ENCODE measurements at places on chromosomes 12 and 14.

GRCh38 chr12:96237035-96237434 is 42.9 kb downstream of the ELK3 start:
- no peak for DNase-seq

GRCh38 chr12:23424685-23425084 is 524.8 kb downstream of the SOX5 start:
- no peak for DNase-seq

DNA sequence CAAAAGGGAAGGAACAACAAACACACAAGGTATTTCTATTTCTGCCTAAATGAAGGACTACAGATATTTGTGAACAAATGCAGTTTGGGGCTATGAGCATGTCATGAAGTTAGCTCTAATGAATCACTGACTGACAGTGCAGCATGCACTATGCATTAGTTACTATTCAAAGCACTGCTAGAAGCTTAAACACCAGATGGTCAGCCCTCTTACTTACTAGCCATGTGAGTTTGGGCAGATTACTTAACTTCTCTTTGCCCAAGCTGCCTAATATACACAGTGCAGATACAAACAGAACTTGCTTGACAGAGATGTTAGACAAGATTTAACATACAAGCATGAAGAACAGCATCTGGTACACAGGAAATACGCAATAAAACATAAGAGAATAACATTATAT is 96.0 kb downstream of the ATXN2 start:
- no peak for DNase-seq

GRCh38 chr12:117875744-117876435 is 92.9 kb downstream of the KSR2 start:
- peak; percentile 63 for DNase-seq

GRCh38 chr12:47705229-47705565 is 633 bp downstream of the RPAP3 start:
- DNase-seq, result peak; percentile 25

DNA sequence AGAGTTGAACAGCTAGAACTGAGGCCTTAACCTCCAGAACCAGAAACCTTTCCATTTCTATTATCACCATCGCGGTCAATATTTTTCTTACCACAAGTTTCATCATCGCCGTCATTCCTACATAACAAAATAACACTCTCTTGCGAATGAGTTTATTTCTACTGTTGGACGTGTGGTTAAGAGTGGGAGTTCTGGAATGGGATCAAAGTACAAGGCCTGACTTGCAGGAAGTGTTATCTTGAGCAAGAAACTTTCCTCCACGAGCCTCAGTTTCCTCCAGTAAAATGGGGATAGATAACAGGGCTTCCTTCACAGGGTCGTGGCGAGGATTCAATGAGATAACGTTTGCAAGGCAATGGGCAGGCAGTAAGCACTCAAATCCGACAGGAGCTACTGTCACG is 652 bp downstream of the SART3 start:
- no peak for DNase-seq

- DNase-seq, result peak; percentile 47
Measured at GRCh38 chr12:76586764-76587395, 27.3 kb upstream of the OSBPL8 start.

DNA sequence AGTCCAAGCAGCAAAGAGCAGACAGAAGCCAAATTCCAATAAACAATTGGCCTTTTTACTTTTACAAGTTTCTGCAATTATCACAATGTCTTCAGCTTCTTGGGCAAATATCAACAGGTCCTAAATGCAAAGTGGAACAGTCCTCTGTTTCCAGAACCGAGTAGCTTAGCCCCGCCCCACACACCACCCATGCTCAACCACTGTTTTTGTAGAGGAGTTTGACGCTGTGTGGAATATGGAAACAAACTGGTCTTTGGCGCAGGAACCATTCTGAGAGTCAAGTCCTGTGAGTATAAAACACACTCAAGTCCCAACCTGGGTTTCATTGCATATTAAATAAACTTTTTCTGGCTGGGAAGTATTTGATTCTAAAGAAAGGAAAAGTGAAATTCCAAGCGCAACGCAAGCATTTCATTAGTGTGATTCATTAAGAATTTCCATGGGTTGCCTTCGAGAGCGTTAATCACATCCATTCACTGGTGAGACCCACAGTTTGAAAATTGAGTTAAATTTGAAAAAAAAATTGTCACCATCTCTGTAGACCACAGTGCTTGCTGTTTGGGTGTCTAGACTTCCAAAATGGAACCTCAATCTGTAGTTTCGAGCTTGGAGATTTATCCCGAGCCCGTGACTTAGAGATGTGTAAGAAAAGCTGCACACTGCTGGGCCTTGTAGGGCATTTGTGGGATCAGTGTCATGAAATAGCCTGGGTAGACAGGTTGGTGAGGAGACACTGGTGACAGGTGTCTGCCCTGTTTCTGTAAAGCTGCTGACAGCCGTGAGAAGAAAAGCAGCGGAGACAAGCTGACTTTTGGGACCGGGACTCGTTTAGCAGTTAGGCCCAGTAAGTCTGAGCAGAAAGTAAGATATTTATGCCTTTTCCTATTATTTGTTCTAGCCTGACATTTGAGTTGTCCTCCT is 96.1 kb downstream of the DAD1 start:
- DNase-seq, result no peak

GRCh38 chr12:92732216-92732615 is 29.4 kb downstream of the PLEKHG7 start:
- peak; percentile 23 for DNase-seq

DNA sequence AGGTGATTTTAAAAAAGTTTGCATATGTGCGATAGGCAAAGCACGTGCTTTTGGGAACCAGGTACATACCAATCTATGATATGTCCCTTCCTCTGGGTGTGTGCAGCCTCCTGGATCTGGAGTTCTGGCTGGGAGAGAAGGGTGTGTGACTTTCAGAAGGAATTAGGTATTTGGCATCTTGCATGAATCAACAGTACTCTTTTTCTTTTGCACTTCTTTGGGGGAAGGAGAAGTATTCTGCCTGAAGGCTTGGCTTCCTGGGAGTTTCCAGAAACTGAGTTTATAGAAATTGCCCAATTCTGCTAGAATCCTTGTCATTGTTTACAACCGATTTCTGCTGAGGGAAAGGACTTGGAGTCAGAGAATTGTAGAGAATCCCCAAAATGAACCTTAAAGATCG is 2.9 kb upstream of the CLMN start:
- no peak for DNase-seq

DNA sequence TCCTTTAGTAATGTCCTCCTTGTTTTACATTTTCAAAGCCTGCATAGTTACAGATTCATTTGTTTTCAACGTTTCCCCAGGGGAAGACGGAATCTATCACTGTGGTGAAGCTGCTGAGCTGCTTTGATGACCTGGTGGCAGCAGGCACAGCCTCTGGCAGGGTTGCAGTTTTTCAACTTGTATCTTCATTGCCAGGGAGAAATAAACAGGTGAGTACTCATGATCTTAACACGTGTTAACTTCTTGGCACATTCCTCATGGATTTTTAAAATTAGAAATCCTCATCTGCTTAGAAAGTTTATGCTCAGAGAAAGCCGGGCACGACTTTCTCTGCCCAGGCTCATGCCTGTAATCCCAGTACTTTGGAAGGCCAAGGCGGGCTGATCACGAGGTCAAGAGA is 44.5 kb downstream of the TECPR2 start:
- DNase-seq, result no peak

DNA sequence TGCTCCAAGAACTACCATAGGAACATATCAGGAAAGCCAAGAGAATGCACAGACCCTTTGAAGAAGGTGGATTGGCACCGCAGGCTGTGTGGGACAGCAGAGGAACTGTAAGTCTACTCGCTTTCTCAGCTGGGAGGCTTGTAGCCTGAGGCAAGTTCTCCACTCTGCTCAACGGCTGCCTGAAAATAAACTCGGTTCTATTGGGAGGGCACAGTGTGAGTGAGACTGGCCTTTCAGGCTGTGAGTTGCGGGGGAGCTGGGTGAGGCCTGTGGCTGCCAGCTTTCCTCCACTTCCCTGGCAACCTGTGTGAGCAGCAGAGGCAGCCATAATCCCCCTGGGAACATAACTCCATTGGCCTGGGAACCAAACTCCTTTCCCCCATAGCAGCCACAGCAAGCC is 132.1 kb downstream of the ANKS1B start:
- no peak for DNase-seq

- no peak for DNase-seq
Measured at GRCh38 chr12:43132291-43132690, 419.7 kb downstream of the ADAMTS20 start.

- no peak for DNase-seq
Measured at GRCh38 chr12:97417568-97418218, 44.9 kb upstream of the RMST start.

DNA sequence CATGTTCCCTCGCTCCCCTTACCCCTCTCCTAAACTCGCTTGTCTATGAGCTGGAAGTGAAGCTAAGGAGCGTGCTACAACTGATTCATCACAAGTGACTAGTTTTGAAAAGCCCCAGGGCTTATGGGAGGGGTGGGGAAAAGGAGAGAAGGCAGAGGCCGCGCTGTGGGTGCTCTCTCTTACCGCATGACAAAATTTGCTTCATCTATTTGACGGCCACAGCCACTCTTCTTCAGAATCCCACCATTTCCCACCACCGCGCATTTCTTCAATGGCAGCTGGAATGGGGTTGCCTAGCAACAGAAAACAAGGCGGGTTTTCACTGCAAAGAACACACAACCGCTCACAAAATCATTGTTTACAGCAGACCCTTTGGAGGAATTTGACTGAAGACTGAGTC is 79.4 kb downstream of the ST8SIA1 start:
- DNase-seq, result no peak

DNA sequence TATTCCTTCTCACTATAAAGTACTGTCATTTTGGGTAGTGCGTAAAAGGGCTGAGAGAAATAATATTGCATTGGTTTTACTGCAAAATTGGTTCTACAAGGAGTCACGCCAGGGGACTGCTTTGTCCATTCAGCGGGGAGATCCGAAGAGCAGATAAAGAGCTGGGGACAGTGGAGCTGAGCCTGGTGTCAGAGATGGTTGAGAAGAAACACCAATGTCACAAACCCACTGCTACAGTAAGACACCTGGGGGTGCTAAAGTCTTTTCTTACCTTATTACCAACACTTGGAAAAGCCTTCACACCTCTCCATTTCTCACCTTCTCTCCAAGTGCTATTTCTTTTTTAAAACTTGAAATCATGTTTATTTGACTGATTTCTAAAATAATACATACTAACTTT is 14.1 kb downstream of the IL31 start:
- DNase-seq, result peak; percentile 11

GRCh38 chr14:37329189-37330001 is 131.7 kb downstream of the MIPOL1 start:
- no peak for DNase-seq

DNA sequence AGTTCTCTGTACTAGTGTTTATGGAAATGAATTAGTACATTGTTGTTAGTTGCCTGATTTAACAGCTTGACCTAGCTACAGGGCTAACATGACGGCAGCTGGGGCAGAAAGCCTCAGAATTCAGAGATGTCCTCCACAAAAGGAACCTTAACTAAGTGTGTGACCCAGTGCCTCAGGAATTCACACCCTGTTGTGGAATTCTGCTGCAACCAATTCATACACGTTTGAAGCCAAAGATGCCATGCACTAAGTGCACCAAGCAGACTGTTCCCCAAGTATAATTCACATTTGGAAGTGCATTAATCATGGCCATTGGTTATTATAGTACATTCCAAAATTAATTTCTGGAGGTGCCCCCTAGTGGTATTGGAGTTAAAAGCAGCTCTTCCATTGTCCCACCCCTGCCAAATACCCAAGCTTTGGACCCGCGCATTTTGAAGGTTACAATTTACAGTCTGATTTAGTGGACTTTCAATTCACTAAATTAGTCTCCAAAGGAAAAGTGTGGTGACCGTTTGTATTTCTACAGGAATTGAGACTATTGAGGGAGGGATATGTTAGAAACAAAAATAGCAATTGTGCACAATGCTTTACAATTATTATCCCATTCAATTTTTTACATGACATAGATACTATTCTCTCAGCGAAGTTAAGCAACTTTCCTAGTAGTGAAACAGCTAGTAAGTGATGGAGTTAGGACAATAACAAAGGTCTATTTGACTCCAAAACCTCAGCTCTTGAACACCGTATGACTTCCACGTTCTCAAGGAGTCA is 85.9 kb downstream of the PAX9 start:
- no peak for DNase-seq

GRCh38 chr14:30355431-30355913 is 203.5 kb upstream of the G2E3 start:
- DNase-seq, result no peak

- DNase-seq, result no peak
Measured at GRCh38 chr14:63478010-63478409, 65.2 kb downstream of the PPP2R5E start.

- DNase-seq, result no peak
Measured at GRCh38 chr12:25979059-25979458, 20.6 kb downstream of the RASSF8 start.

DNA sequence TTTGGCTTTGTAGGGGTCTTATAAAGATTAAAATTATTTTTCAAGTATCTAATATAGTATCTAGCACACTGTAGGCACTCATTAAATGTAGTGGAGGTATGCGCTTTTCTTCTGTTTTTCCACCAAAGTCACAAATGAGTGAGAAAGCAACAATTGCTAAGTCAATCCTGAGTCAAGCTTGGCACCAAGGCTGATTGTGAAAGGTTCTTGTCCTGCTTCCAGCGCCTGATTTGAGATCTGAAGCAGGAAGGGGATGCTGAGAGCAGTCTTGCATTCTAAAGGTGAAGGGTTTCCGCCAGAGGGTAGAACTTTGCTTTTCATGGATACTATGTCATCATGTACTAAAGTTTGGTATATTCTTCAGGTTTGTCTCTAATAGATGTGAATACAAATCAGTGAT is 64.9 kb upstream of the DAAM1 start:
- peak; percentile 9 for DNase-seq

GRCh38 chr14:99459481-99460100 is 21.1 kb downstream of the SETD3 start:
- no peak for DNase-seq

DNA sequence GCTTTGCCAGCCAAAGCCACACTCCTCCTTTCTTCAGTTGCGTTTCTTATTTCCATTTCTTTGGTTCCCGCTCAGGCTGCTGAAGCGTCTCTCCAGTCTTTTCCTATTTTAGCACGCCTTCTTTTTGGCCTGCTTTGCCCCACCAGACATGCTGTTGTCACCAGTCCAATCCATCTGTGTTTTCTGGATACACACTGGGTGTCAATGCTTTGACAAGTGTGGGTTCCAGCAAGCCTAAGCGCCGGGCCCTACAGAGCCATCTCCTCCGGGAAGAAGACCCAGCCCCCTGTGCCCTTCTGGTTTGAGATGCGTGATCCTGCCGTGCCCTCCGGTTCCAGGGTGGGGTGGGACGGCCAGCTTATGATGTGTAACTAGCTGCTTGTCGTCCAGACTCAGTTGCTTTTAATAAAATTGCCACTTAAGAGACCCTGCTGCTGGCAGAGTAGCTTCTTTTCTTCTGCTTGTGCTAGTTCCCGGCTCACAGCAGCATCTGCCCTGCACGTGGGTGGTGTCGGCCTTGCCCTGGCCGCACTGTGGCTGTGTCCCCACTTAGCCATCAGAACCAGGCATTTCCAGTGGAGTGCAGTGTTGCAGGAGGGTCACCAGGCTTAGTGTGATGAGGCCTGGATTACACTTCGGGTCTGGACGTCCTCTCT is 29.7 kb downstream of the EML1 start:
- DNase-seq, result peak; percentile 75

GRCh38 chr12:12954878-12955625 is 3.1 kb upstream of the GPRC5D start:
- DNase-seq, result no peak

GRCh38 chr12:52258335-52258901 is 16.0 kb upstream of the KRT86 start:
- no peak for DNase-seq
